ENCODE measurements at places on chromosomes 12 and 14. TPM values are rescaled to one million over a fixed set of nuclear protein-coding genes. Genes with fewer than 3 reads are reported as not detected.

PPFIA2 gene
- not detected for total RNA-seq

PELI2 gene
- total RNA-seq, result 1.6 TPM

RD3L gene
- not detected for total RNA-seq

GALNT6 gene
- 3.3 TPM for total RNA-seq

LRRC43 gene
- not detected for total RNA-seq
